Activated T-helper 17 cell treated with anti-CD3 and anti-CD28 coated beads, Interleukin-2, amount 50 U/mL, for 72 hours (primary cell): ENCODE measurements at places on chromosomes 4 and X. TPM values are rescaled to one million over a fixed set of nuclear protein-coding genes. Genes with fewer than 3 reads are reported as not detected.

The ADRA2C gene
- total RNA-seq: not detected

The DCHS2 gene
- total RNA-seq: not detected

The F9 gene
- not detected for total RNA-seq

The CXXC4 gene
- total RNA-seq: not detected

The PCDH11X gene
- total RNA-seq: not detected

The PDCL2 gene
- total RNA-seq: not detected

The RAB33A gene
- total RNA-seq: 36.1 TPM

The MED12 gene
- total RNA-seq: 46.2 TPM

- no peak for ATAC-seq
These were observed 61.6 kb downstream of the HPGD start for GRCh38 chr4:174460684-174461083.

- ATAC-seq: peak; percentile 33
These were observed 562 bp downstream of the AKAP17A start for GRCh38 chrX:1591863-1592469.

- peak; percentile 56 for ATAC-seq
These were observed 189.1 kb upstream of the RBPJ start for GRCh38 chr4:26131711-26132110.

GRCh38 chrX:42930951-42931350, 153.0 kb upstream of the PPP1R2C start:
- no peak for ATAC-seq

GRCh38 chr4:152887981-152888380, 48.1 kb upstream of the FHDC1 start:
- no peak for ATAC-seq

DNA sequence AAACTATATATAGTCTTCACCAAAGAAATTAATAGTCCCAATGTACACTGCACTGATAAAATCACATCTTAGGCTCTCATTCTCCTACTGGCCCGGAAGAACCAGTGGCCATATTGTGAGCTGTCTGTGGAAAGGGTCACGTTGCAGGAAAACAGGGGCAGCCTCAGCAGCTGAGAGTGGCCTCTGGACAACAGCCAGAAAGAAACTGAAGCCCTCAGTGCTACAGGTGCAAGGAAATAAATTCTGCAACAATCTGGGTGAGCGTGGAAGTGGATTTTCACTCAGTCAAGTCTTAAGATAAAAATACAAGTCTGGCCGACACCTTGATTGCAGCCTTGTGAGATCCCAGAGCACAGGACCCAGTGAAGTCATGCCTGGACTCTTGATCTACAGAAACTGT, 3.2 kb upstream of the SLC25A14 start:
- ATAC-seq: no peak

DNA sequence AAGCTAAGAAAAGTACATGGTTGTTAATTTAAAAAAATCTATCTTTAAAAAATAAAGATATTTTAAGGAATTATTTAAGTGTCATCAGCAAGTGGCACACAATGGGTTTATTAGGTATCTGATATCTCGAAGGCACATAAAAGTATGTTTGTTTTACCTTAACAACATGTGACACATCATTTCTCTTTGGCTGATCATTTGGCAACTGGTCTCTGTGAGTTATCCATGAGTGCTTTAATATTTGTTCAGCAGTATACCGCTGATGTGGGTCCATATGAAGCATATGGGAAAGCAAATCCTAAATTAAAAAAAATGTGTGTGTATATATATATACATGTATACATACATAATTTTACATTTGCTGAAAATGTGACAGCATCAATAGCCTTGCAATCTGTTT, 123.2 kb downstream of the RPS6KA6 start:
- ATAC-seq: no peak

DNA sequence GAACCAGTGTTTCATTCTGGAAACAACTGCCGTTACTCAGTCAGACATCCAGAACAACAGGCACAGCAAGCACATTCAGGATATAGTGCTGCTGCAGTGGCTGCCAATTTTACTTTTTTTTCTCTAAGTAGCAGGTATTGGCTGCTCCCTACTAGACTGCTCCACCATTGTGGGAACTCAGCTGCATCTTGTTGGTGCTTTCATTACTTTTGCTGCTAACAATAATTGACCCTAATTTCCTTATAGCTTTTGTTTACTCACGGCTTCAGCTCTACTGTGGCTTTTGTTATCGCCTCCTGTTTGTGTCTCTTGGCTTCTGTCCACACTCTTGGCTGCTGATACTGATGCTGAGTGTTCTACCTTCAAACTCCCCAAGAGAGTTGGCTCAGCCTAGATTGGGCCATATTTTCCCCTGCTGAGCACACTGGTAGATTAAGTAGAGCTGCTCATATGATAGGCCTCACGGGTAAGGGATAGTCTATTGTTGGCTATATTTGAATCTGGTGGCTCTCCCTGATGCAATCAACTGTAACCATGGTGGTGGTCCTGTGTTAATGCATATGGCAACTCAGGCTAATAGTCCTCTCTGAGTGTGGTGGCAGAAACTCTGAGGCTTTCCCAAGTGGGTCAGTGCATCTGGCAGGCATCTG, 44.5 kb upstream of the IL2 start:
- ATAC-seq: no peak

DNA sequence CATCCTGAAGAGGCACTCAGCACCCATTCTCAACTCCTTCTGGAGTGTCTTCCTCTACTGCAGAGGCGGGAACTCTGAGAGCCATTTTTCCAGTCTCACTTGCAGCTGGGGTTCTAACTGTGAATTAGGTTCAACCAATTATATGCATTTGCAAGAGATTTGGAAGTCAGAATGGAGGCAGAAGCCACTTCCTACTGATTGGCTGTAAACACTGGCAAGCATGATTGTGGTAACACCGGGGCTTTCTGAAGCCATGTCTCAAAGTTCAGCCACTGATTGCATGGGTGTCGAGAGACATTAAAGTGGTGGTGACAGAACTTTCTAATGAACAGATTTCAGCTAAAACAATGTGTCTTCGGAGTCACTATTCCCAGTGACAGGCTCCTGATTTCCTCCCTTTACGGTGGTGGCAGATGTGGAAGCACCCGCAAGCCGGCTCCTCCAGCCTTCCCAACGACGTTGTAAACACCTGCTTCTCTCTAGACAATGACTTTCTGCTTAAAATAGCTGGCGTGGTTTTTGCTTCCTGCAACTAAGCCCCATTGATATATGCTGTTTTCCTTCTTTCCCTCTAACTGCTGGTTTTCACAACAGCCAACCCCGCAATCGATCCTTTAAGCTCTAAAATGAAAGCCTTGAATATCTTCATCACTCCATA, 92.0 kb downstream of the IRF2 start:
- ATAC-seq: peak; percentile 74

GRCh38 chr4:3323071-3323481, 30.3 kb downstream of the RGS12 start:
- no peak for ATAC-seq

- no peak for ATAC-seq
These were observed 81.6 kb downstream of the RTL9 start for GRCh38 chrX:110440016-110440805.

DNA sequence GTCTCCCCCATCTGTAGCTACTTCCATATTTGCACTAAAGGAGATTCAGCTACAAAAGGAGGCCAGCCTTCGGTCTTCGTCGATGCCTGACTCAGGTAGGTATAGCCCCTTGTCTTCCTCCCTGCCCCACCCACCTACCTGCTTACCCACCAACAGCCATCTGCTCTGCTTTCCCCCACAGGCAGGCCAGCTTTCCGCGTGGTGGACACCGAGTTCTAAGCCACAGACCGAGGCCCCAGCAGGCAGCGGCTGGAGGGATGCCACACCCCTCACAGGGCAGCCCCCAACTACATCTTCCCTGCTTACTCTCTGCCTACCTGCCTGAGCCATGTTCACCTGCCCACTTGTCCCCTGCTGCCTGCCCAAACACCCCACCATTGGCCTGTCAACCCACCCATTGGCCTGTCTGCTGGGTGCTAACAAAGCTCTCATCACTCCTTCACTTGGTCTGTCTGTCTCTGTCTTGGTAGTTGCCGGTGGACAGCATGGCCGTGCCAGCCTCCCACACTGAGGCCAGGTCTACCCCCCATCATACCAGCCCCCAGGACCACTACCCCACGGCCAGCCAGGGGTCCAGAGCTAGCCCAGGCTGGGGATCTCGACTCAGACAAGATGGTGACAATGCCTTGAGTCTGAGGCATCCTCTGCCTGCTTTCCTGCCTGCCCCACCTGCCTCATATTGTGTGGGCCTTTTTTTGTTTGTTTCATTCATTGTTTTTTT, 4.1 kb upstream of the USP11 start:
- no peak for ATAC-seq

- ATAC-seq: no peak
These were observed 37.8 kb downstream of the NELFA start for GRCh38 chr4:1970926-1971325.

DNA sequence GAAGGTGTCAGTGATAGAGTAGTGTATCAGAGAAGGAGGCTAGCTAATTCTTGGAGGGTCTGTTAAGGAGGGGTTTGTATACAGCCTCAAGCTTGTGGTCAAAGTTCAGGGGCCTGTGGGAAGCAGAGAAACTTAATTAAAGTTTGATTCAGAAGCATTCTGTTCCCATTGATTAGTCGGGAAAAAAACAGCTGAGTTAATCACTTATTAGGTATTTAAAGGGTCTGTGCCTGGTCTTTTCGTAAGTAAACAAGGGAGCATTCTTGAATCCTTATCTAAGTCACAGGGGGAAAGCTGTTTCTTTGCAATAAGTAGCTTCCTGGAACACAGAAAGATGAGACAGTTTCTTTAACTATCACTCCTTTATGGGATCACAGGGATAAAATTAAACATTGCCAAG, 492.1 kb downstream of the PCDH10 start:
- no peak for ATAC-seq

DNA sequence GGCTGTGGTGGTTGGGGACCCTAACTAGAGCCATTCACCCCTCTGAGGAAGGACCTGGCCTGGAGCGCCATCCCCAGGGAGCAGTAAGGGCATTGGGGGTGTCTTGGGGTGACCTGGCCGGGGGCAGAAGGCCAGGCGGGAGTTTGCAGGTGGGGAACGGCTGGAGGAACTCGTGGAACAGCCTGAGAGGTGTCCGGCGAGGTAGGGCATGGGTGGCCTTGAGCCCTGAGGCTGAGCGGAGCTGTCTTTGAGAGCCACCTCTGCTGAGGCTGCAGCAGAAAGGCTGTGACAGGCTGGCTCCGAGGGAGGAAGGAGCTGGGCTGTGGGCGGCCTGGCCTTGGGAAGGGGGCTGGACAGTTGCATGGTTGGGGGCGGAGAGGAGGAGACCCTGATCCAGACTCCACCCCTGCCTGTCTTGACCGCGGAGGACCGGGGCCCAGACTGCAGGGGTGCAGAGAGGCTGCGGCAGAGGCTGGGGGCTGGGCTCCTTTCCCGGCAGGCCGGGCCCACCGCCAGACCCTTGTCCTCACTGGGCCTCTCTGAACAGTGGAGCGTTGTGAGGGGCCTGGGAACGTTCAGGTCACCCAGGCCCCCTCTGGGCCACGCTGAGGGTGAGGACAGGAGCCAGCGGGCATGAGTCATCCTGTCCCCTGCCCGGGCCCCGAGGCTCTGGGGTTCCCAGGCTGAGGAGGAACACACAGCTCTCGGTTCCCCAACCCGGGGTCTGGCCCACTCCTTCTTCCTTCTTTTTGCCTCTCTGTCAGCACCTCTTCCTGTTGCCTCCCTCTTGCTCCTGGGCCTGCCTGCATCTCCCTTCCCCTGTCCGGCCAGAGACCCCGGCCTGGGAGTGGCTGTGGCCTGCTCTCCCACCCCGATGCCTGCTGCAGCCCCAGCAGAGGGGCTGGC, 8.1 kb downstream of the SH3BP2 start:
- peak; percentile 41 for ATAC-seq

- no peak for ATAC-seq
These were observed 55.4 kb upstream of the TRO start for GRCh38 chrX:54865208-54865607.

DNA sequence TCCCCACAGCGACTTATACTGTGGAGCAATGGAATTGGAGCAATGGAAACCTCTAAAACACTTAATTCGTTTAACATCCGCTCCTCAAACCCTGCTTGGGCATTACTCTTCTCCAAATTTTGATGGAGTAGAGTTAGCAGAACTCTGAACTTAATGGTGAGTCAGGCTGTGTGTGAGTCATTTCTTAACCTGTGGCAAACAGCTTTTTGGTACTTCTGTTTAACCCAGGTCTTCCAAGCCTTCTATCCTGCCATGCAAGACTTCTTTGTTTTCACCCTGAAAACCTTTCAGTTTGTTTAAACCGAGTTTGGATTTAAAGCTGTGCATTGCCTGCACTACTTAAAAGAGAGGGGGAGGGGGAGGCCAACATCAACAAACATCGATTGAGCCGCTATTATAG, 3.6 kb upstream of the AMOT start:
- peak; percentile 28 for ATAC-seq

GRCh38 chr4:185472103-185472542, 590 bp upstream of the CCDC110 start:
- ATAC-seq: no peak

GRCh38 chr4:156971676-156972378, at the start of gene PDGFC:
Gene PDGFC, minus strand, starts transcription at chr4:156971799. Its CDS starts 896 bp downstream, at chr4:156970903.
- ATAC-seq: no peak

- no peak for ATAC-seq
These were observed 586.2 kb upstream of the AGA start for GRCh38 chr4:178028481-178028880.

DNA sequence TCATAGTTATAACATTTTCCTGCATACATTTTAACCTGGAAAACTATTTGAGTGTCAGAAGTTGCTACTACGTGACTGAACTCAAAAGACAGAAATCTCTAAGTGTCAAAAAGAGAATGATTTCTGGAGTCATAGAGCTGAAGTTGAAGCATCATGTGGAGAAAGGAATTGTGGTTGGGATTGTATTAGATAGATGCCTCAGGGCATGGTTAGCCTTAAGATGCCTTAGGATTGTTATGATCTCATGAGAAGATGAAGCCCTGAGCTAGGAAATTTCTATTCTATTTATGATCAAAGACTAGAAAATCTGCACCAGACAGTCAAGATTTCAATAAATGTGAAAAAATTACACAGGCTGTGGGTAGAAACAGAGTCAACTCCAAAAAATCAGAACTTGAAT, 20.2 kb downstream of the EPGN start:
- no peak for ATAC-seq

- ATAC-seq: no peak
These were observed 149.3 kb downstream of the AMMECR1 start for GRCh38 chrX:110168585-110168984.

- peak; percentile 38 for ATAC-seq
These were observed 47.9 kb downstream of the CXCL1 start for GRCh38 chr4:73917081-73917501.

DNA sequence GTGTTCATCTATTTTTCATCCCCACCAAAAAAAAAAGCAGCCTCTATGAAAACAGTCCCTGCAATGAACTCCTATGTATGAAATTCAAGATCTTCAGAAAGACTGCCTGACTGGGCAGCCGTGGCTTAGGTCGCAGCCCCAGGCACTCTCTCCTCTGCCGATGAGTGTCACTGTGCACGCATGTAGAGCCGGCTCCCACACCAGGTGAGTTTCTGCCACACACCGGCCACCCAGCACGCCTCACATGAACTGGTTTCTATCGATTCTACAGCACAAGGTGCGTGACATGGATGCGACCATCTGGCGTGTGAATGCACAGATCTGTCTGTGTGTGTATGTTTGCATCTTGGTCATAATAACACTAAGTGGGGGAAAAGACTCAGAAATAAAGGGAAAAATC, 140.4 kb downstream of the AFAP1 start:
- no peak for ATAC-seq

- ATAC-seq: no peak
These were observed 5.2 kb downstream of the TKTL1 start for GRCh38 chrX:154300816-154301215.
